WTC11 (cell line): ENCODE measurements at places on chromosomes 16 and 17. TPM values are rescaled to one million over a fixed set of nuclear protein-coding genes. Genes with fewer than 3 reads are reported as not detected.

- peak; percentile 24 for DNase-seq
- peaks cover 10% of the 10 kb centered on the region; the same call in 1 of the 2 replicates for H3K36me3 ChIP-seq
- peaks cover 59% of the 10 kb centered on the region for H3K4me1 ChIP-seq
- H3K27ac ChIP-seq, result peak overlapping the region; percentile 84
Measured at GRCh38 chr17:4332296-4332970, 34.0 kb downstream of the UBE2G1 start.

- H3K4me3 ChIP-seq, result no peak overlapping the region
- no peak overlapping the region for H3K27ac ChIP-seq
- peaks cover 15% of the 10 kb centered on the region for H3K36me3 ChIP-seq
- H3K4me1 ChIP-seq, result peaks cover 12% of the 10 kb centered on the region
- DNase-seq, result no peak
Measured at GRCh38 chr17:76793775-76794174, 55.9 kb downstream of the MFSD11 start.

The GLYR1 gene
- total RNA-seq, result 99.7 to 103 TPM (median 99.7 TPM) in 3 replicates

DNA sequence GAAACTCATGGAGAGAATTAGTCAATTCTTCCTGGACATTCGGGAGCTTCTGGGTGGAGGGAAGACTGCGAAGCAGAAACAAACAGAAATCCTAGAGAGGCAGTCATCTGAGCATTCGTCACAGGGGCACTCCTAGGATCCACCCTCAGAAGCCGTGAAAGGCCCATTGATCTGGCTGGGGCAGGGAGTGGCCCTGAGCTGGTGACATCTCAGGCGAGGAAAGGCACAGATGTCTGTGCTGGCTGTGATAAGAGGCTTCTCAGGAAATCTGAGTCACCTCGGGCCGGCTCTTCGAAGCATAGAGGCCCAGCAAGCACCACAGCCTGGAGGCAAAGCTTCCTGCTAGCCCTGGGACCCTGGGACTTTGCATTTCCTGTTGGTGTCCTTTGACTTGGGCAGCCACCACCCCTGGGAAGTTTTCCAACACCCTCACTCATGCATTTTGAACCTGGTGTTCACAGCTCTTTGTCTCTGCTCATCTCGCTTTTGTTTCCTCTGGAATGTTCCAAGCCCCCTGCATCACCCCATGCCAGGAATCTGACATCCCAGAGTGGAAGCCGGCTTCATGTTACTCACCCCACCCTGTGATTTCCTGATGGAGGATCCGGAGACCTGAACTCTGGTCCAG, 23.3 kb upstream of the CDRT4 start:
- DNase-seq, result peak; percentile 56
- peak overlapping the region; percentile 96 for H3K27ac ChIP-seq
- H3K27me3 ChIP-seq, result no peaks in the 10 kb centered on the region
- no peak overlapping the region; the same call in 1 of the 2 replicates for H3K4me3 ChIP-seq
- peaks cover 33% of the 10 kb centered on the region for H3K36me3 ChIP-seq
- peaks cover 43% of the 10 kb centered on the region for H3K4me1 ChIP-seq

GRCh38 chr16:89922477-89922883, 662 bp upstream of the TUBB3 start:
- H3K27me3 ChIP-seq, result peaks cover 36% of the 10 kb centered on the region
- H3K4me1 ChIP-seq, result peaks cover 19% of the 10 kb centered on the region
- H3K36me3 ChIP-seq, result no peaks in the 10 kb centered on the region

GRCh38 chr17:50346313-50347116, 589 bp downstream of the XYLT2 start:
- peak overlapping the region; percentile 57; the same call in 1 of the 2 replicates for H3K27ac ChIP-seq
- DNase-seq, result peak; percentile 65
- H3K36me3 ChIP-seq, result no peaks in the 10 kb centered on the region
- H3K4me1 ChIP-seq, result peaks cover 32% of the 10 kb centered on the region
- peaks cover 11% of the 10 kb centered on the region for H3K27me3 ChIP-seq

GRCh38 chr17:43737722-43738121, 20.9 kb downstream of the SOST start:
- no peaks in the 10 kb centered on the region for H3K27me3 ChIP-seq
- no peak overlapping the region for H3K27ac ChIP-seq
- no peak for DNase-seq
- peaks cover 14% of the 10 kb centered on the region for H3K4me1 ChIP-seq
- peaks cover 12% of the 10 kb centered on the region for H3K36me3 ChIP-seq

DNA sequence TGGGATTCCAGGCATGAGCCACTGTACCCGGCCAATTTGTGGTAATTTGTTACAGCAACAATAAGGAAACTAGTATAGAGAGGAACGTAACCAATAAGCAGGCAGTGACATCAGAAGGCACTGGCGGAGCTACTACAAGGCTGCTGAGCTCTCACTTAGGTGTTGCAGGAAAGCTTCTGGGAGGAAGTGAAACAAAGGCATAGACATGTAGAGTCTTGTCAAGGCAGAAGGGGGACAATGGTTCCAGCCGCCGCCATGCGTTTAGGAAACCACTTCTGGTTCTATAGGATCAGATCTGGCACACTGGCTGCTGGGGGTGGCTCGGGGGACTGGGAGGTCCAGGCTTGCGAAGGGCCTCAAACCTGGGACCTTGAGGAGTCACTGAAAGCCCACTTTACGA, 9.4 kb upstream of the CPSF4L start:
- no peak for DNase-seq
- H3K27me3 ChIP-seq, result no peaks in the 10 kb centered on the region

- no peak overlapping the region for H3K27ac ChIP-seq
- no peak overlapping the region for H3K4me3 ChIP-seq
- H3K4me1 ChIP-seq, result peaks cover 34% of the 10 kb centered on the region
- no peaks in the 10 kb centered on the region for H3K27me3 ChIP-seq
Measured at GRCh38 chr17:37828651-37829124, 83.8 kb upstream of the HNF1B start.

- no peak overlapping the region for H3K27ac ChIP-seq
- peaks cover 3% of the 10 kb centered on the region for H3K27me3 ChIP-seq
- H3K36me3 ChIP-seq, result peaks cover 14% of the 10 kb centered on the region
- no peak overlapping the region for H3K4me3 ChIP-seq
Measured at GRCh38 chr17:40522250-40522960, 21.0 kb upstream of the TNS4 start.

GRCh38 chr16:73683804-73684203, 612.8 kb upstream of the PSMD7 start:
- no peak for DNase-seq
- H3K36me3 ChIP-seq, result peaks cover 4% of the 10 kb centered on the region
- 0 out of 2 replicates have a peak, but pooled peaks cover 4% of the 10 kb centered on the region for H3K4me1 ChIP-seq
- H3K27ac ChIP-seq, result no peak overlapping the region
- H3K4me3 ChIP-seq, result no peak overlapping the region

The TAX1BP3 gene
- total RNA-seq, result 71.9 to 76.9 TPM (median 76.2 TPM) in 3 replicates

DNA sequence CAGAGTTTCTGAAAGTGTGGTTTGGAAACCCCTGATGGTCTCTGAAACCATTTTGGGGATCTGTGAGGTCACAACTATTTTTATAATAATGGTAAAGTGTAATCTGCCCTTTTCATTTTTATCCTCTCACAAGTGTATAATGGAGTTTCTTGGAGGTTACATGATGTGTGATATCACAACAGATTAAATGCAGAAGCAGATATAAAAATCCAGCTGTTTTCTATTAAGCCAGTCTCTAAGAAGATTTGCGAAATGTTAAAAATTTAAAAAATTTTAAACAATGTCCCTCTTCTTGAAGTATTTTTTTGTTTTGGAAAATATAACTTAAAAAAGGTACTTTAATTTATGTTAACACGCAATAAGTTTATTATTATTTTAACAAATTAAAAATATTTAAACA, 48.7 kb downstream of the RPGRIP1L start:
- H3K27me3 ChIP-seq, result no peaks in the 10 kb centered on the region
- no peak overlapping the region for H3K27ac ChIP-seq
- H3K4me1 ChIP-seq, result peaks cover 9% of the 10 kb centered on the region
- peaks cover 5% of the 10 kb centered on the region; the same call in 1 of the 2 replicates for H3K36me3 ChIP-seq
- no peak overlapping the region for H3K4me3 ChIP-seq

The FAM83G gene
- 26.6 to 31.4 TPM (median 27.7 TPM) in 3 replicates for total RNA-seq

GRCh38 chr16:1217526-1217925, 7.5 kb downstream of the TPSG1 start:
- no peak overlapping the region for H3K27ac ChIP-seq
- H3K4me3 ChIP-seq, result no peak overlapping the region
- H3K36me3 ChIP-seq, result no peaks in the 10 kb centered on the region
- H3K4me1 ChIP-seq, result no peaks in the 10 kb centered on the region

The HS3ST6 gene
- 0.41 to 1.0 TPM (median 0.50 TPM) in 3 replicates for total RNA-seq

The PRSS33 gene
- 0.18 to 0.44 TPM (median 0.24 TPM) in 3 replicates for total RNA-seq

DNA sequence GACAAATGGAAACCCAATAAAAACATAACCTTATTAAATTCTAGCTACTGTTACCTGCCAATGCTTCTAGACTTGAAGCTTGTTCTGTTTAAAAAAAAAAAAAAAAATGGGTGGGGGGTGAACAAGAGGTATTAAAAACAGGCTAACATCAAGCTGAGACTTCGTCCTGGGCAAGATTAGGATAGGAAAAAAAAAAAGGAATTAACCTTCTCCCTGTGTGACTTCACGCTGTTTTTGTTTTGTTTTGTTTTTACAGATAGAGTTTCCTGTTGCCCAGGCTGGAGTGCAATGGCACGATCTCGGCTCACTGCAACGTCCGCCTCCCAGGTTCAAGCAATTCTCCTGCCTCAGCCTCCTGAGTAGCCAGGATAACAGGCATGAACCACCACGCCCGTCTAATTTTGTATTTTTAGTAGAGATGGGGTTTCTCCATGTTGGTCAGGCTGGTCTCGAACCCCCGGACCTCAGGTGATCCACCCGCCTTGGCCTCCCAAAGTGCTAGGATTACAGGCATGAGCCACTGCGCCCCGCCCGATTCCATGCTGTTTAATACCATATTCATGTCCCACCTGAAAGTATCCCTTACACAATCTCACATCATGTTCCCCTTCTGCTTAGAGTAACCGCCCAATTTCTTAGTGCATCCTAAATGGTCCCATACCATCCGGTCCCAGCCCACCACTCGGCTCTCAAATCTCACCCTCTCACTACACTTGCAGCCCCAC, 2.2 kb downstream of the USP31 start:
- peak overlapping the region; percentile 92 for H3K4me3 ChIP-seq
- H3K4me1 ChIP-seq, result peaks cover 66% of the 10 kb centered on the region
- H3K27me3 ChIP-seq, result peaks cover 12% of the 10 kb centered on the region
